Activated T-helper 1 cell treated with anti-CD3 and anti-CD28 coated beads, Interleukin-12 subunit alpha, Interleukin-12 subunit beta, Interleukin-2, Interleukin-4 antibody, amounts not matched to agents 30 ng/mL and 10 ng/mL and 1 ng/mL, durations not matched to agents 14 hours and 24 hours and 36 hours (primary cell): ENCODE measurements at places on chromosomes 7 and 10.
A peak's percentile ranks its signal among the peaks of the same experiment; 100 is the strongest.

DNA sequence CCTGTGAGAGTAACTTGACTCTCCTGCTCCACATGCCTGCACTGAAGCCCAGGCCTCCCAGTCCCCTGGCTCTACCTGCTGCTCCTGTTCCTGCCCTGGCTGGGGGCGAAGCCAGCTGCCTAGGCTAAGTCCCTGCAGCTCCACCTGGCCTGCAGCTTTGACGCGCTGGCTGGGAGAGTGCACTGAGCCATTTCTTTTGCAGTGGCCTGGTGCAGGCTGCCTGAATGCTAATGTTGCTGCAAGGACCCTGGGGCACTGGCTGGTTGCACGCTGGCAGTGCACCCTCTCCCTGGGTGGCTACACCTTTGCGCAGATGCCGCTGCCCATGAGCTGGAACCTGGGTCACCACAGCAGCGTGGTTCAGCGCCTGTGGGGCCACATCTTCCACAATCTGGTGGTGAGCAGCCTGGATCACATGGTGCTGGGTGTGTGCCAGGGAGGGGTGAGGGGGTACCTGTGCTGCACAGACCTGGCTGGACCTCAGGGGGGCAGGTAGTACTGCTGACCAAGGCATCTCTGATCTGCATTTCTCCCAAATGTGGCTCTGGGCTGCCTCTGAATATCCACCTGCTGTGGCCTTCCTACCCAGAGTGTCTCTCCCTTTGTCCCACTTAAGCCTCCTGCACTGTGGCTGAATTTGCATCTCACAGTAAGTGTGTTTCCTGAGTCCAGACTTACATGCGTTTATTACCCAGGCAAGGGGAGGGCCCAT lies 20.0 kb downstream of the IMPDH1 start:
- no peak for DNase-seq

DNA sequence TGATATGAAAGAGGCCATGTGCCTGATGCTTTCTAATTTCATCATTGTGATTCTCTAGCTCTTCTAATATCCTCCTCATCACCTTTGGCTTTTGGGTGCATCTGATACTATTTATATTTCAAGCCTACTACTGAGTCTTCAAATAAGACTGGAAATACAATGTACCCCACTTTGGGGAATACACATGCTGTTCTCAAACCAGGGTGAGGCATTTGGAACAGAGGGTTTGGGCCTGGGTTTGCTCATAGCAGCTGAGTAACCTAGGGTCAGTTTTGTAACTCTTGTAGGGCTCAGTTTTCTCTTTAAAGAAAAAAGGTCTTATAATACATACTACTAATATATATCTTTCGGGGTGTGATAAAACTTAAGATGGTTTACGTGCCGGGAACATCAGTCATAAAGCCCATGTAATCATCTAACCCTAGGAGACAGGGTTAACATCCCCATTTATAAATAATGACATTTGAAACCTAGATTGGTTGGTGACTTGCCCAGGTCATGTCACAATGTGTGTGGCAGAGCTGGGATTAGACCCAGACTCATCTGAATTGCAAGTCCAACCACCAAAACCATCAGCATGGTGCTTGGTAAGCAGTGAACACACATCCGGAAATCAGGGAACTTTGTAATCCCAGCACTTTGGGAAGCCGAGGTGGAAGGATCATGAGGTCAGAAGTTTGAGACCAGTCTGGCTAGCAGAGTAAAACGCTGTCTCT lies 23.0 kb downstream of the AKR1B15 start:
- no peak for DNase-seq

GRCh38 chr10:69645296-69646184 lies 15.5 kb downstream of the FAM241B start:
- DNase-seq: no peak

GRCh38 chr10:118595598-118596425 lies at the start of gene PRLHR:
Gene PRLHR (minus strand): TSS chr10:118595648. CDS start chr10:118595244, 404 bp downstream.
- DNase-seq: no peak

GRCh38 chr7:5622746-5623145 lies 158.7 kb downstream of the RNF216 start:
- DNase-seq: no peak

GRCh38 chr7:43240565-43240964 lies 128.1 kb downstream of the HECW1 start:
- no peak for DNase-seq

GRCh38 chr10:14605231-14605925 lies 169.3 kb downstream of the FAM107B start:
- peak; percentile 54 for DNase-seq

DNA sequence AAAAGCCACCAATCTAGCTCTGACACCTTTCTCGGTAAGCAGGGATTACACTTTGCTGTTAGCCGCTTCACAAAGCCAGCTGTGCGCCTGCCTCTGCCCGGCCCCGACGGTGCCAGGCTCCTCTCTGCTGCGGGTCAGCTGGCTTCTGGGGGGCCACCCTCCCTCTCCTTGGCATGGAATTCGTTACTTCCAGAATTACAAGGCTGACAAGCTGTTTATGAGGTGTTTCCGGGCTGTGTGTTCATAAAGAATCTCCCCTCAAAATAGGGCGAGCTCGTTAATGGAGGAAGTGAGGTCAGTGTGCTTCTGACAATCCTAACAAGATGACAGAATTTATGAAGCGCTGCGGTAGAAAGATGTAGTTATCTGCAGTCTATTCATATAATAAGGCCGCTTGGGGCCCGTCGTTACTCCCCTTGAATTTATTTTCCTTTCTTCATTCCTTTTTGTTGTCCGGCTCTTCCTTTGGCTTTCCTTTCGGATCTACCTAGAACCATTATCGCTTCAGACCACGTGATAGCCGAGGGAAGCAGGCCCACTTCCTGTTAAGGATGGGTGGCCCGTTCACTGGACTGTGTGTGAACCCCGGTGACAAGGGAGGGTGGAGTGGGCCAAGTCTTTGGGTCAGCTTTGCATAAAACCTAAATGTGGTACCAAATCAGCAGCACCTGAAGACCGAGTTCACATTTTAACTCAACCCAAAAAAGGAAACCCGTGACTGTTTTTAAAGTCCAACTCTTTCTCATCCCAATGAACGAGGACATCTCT lies 273.0 kb upstream of the YAE1 start:
- no peak for DNase-seq

- DNase-seq: no peak
Measured at GRCh38 chr7:52261057-52261456, 774.4 kb upstream of the POM121L12 start.

- no peak for DNase-seq
Measured at GRCh38 chr10:71755179-71755879, 18.0 kb downstream of the VSIR start.

DNA sequence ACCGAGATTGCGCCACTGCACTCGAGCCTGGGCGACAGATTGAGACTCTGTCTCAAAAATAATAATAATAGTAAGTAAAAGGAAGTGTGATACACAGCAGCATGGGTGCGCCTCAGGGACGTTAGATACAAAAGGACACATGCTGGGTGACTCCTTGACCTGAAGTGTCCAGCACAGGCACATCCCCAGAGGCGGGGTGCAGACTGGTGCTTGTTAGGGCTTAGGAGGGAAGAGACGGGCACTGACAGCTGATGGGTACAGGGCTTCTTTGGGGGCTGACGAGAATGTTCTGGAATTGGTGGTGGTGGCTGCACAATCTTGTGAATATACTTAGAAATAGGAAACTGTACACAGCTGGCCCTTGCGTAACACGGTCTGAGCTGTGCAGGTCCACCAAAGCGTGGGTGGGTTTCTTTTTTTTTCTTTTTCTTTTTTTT lies 61.8 kb upstream of the DNAJB6 start:
- DNase-seq: no peak

GRCh38 chr7:85997515-85997914 lies 646.2 kb upstream of the GRM3 start:
- DNase-seq: no peak
